Left lung (tissue), 14 donors: ENCODE measurements at places on chromosomes 5 and 9.

- H3K27ac ChIP-seq: no peak overlapping the region
- H3K4me3 ChIP-seq: no peak overlapping the region
- DNase-seq: no peak
- no peaks in the 10 kb centered on the region for H3K27me3 ChIP-seq
Measured at GRCh38 chr9:91374939-91375338, 13.2 kb upstream of the AUH start.

GRCh38 chr5:169974121-169974770 is 6.0 kb downstream of the INSYN2B start:
- H3K36me3 ChIP-seq: no peaks in the 10 kb centered on the region
- H3K4me1 ChIP-seq: peaks cover 8% of the 10 kb centered on the region
- DNase-seq: no peak
- no peaks in the 10 kb centered on the region for H3K27me3 ChIP-seq

DNA sequence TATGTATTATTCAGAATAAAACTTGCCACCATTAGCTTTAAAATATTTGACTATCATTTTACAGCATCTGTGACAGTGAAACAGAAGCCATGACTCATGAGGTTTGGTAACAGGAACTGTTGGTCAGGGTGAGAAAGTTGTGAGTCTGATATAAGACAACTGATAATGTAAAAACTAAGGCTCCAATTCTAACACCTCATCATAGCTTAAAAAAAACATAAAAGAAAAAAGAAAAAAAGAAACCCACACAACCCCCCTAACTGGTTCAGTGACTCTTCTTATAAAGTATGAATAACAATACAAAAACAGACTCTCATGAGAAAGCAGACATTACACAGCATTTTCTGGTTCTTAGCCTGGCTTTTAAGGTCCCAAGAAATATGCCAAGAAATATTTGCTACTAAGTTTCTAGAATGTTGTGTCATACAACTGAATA is 85.8 kb downstream of the MRPS27 start:
- peaks cover 23% of the 10 kb centered on the region for H3K4me1 ChIP-seq
- H3K27me3 ChIP-seq: no peaks in the 10 kb centered on the region
- no peak overlapping the region for H3K4me3 ChIP-seq
- no peaks in the 10 kb centered on the region for H3K36me3 ChIP-seq
- H3K27ac ChIP-seq: no peak overlapping the region

DNA sequence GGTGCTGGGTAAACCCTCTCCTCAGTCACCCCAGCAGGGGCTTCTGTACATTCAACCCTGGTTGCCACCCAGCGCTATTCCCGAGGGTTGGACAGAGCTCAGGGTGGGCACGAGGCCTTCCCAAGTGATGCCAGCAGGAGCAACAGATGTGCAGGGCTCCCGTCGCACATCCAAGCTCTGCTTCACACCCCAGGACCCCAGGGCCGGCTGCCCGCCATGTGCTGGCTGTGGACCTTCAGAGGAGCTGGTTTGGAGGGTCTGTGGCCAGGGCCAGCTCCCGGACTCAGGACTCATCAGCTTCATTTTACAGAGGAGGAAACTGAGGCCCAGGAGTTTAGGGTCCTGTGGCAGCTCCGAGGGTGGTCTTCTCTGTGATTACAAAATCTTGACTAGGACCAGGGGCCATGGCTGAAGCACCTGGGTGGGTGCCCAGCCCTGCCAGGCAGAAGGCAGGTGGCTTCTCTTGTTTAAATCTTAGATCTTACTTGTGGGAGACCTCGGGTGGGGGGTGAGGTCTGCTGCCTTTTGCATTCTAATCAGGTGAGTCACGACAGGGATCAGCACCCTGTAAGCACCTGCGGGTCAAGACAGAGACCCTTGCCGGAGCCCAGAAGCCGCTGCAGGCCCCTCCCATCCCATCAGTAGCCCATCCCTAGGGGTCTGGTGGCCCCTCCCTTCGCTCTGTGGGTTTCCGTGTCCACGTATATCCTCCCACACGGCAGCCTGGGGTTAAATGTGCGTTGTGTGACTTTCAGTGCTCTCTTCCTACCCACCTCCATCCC is 2.1 kb upstream of the SLC12A7 start:
- peaks cover 5% of the 10 kb centered on the region for H3K4me1 ChIP-seq
- no peak for DNase-seq
- no peak overlapping the region for H3K4me3 ChIP-seq

GRCh38 chr5:113614191-113614590 is 100.7 kb downstream of the YTHDC2 start:
- H3K27me3 ChIP-seq: no peaks in the 10 kb centered on the region
- no peaks in the 10 kb centered on the region for H3K4me1 ChIP-seq
- no peak overlapping the region for H3K4me3 ChIP-seq
- no peak for DNase-seq
- H3K36me3 ChIP-seq: no peaks in the 10 kb centered on the region

DNA sequence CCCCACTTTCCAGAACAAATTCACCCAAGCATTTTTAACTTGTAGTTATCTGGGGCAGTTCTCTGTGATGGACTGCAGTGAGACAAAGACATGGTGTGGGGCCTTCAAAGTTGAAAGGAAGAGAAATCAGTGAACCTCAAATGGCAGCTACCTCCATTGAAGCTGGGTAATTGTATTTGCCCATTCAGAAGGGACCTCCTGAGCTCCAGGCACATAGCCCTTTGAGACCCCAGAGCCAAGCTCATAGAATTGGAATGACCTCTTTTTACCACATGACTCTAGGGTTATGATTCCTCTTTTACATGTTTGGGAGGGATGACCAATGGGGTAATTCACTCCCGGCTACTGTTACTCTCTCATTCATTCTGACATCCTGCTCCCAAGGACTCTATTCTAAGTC is 368.4 kb upstream of the ITGA1 start:
- H3K36me3 ChIP-seq: no peaks in the 10 kb centered on the region
- H3K27ac ChIP-seq: no peak overlapping the region
- no peak for DNase-seq
